ENCODE measurements at places on chromosomes 1 and 21.
A peak's percentile ranks its signal among the peaks of the same experiment; 100 is the strongest.

DNA sequence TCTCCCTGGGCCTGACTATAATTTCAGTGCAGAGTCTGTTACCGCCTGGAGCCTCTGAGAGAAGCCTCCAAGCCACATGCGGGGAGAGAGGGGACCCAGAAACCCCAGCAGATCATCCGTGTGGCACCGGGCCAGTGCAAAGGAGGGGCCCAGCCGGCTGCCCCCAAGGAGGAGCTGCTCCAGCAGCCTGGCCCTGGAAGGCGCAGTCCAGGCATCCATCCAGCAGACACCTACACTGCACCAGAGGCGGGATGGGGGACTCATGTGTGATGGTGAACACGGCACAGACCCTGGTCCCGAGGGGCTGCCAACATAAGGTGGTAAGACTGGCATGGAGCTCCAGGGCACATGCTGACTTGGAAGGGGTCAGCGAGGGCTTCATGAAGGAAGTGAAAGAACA lies 39.6 kb upstream of the CLSTN1 start:
- no peak for DNase-seq

DNA sequence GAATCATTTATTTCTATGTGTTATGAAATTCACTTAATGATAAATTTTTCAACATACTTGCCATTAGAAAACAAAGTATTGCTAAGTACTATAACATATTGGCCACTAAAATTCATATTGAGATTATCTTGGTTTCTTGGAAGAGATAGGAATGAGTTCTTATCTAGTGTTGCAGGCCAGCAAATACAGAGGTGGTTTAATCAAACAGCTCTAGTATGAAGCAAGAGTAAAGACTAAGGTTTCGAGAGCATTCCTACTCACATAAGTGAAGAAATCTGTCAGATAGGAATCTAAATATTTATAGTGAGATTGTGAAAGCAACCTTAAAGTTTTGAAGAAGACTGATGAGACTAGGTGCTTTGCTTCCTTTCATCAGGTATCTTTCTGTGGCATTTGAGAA lies 37.9 kb upstream of the FOXE3 start:
- DNase-seq, result no peak

- DNase-seq, result peak; percentile 57
These were observed 33.8 kb upstream of the RPL11 start for GRCh38 chr1:23657659-23658275.

- DNase-seq, result no peak
These were observed 10.8 kb upstream of the LSM10 start for GRCh38 chr1:36408479-36408878.

GRCh38 chr1:206864939-206865671 lies at the start of gene IL20:
TSS of gene IL20 (plus strand) at chr1:206865623. CDS start at chr1:206865853, 230 bp downstream.
- peak; percentile 49 for DNase-seq

DNA sequence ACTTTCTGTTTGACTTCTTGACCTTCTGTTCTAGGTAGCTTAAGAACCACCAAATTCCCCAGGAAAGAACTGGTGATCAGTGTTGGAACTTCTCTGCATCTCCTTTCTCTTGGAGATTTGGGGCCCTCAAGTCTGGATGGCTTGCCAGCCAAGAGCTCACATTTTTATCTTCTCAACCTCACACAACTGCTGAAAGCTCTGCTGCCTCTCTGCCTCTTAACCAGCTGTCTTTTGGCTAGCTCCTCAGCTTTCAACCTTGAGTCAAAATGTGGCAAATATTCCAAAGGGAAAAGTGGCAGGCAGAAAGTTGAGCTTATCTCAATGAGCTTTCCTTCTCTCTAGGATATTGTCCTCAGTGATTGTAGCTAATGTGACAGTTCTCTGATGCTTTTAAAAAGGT lies 89.2 kb upstream of the CCDC190 start:
- DNase-seq, result no peak

- no peak for DNase-seq
These were observed 527.5 kb downstream of the SMYD3 start for GRCh38 chr1:245979589-245979988.

- no peak for DNase-seq
These were observed 106.9 kb upstream of the F3 start for GRCh38 chr1:94648225-94649007.

DNA sequence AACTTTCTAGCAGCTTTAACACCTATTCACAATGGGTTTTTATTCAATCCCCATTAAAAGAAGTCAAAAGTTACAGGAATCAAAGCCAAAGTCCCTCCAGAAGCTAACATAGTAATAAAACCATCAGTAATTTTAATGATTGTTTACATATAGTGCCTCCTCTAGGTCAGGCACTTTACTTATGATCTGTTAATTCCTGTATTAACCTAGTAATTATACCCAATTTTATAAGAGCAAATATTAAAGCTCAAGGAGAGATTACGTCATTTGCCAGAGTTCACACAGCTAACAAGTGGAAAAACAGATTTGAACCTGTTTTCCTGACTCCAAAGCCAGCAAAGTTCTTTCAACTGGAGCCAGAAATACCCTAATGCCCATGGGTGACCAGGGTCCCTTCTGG lies 112.9 kb upstream of the F3 start:
- DNase-seq, result no peak

DNA sequence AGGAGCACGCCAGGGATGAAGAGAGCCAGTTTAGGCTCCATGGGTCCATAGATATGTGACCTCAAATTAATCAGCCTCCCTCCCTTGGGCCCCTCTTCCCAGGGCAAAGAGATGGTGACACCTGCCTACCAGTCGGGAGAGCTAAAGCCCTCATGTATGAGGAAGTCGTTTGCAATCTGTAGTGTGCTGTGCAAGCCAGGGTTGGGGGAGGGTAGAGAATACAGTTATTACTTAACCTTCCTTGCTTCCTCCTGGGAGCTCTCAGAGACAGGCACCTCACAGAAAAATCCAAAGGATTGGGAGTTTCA lies 4.0 kb downstream of the PGLYRP4 start:
- DNase-seq, result no peak

GRCh38 chr1:6414881-6415626 lies 4.7 kb downstream of the HES2 start:
- no peak for DNase-seq

DNA sequence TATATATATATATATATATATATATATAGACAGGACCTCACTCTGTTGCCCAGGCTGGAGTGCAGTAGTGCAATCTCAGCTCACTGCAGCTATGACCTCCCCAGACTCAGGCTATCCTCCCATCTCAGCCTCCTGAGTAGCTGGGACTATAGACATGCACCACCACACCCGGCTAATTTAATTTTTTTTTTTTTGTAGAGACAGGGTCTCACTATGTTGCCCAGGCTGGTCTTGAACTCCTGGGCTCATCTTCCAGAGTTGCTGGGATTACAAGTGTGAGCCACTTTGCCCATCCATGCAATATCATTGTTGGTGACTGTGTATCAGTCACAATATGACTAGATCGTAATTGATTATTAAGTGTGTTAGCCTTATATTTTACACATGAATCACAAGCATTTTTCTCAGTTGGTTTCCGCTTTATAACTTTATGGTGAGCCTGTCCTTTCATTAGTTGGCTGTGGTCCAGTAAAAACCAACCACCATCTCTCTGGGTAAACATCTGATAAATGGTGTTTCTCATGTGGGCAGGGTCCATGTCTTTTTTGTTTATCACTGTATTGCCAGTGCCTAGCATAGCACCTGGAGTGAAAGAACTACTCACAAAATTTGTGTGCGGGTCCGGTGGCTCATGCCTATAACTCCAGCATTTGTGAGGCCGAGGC lies 63.6 kb downstream of the MYOM3 start:
- no peak for DNase-seq

- DNase-seq, result no peak
These were observed 220.5 kb upstream of the MAP1LC3C start for GRCh38 chr1:242219298-242219901.

- DNase-seq, result no peak
These were observed 112.8 kb downstream of the PRRX1 start for GRCh38 chr1:170776777-170777176.

GRCh38 chr1:225534772-225535171 lies 106.9 kb upstream of the LBR start:
- DNase-seq, result no peak

GRCh38 chr1:180609643-180610555 lies 21.9 kb upstream of the XPR1 start:
- no peak for DNase-seq

DNA sequence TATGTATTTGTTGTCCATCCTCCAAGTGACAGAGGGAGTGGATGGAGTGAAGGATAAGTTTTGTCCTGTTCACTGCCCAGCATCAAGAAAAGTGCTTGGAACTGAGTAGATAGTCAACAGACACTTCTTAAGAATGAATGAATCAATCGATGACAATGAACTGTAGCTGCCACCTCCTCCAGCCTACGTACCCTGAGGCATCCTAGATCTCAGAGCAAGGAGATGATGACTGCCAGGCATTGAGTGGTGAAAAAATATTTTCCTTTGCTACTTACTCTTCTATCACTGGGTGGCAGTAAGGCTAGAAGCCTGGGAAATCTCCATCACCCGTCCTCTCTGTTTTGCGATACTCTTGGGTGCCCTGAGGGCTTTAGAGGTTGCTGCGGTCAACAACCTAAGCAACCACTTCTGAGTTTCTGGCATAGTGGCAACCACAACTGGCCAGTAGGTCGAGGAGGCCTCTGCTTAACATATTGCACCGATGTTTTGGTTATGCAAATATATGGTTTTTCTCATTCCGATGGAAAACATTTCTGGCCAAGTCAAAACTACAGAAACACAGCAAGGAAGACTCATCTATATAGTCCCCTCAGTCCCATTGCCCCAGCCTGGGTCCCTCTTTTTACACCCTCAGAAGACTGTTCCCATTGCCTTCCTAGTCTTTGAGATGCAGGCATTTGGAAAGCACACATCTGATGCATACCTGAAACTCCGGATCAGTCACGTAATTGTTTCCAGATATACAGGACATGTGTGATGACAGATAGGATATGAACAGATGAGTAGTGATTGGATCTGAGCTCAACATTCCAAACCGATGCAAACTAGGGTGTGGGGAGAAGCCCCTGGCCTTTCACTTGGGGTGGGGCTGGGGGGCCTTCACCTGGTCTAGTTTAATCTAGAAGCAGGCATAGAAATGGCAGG lies 136.8 kb downstream of the RUNX1 start:
- DNase-seq, result no peak

GRCh38 chr1:224252479-224252878 lies 69.4 kb downstream of the DEGS1 start:
- no peak for DNase-seq

DNA sequence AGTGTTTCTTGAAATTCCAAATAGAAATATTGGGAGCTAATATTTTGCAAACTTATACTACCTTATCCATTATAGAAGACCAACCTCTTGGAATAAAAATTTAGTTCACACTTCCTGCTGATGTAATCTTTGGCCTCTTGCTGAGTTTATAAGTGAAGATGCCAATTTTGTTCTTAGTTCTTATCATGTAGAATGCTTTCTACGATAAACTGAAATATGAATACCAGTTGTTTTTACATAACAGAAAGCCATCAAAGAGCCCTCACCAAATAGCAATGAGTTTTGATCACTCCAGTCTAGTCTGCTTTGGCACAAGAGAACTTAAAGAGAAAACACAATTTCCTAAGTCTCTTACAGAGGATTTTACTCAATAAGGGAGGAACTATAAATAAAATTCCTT lies 89.5 kb downstream of the DENND1B start:
- DNase-seq, result no peak

DNA sequence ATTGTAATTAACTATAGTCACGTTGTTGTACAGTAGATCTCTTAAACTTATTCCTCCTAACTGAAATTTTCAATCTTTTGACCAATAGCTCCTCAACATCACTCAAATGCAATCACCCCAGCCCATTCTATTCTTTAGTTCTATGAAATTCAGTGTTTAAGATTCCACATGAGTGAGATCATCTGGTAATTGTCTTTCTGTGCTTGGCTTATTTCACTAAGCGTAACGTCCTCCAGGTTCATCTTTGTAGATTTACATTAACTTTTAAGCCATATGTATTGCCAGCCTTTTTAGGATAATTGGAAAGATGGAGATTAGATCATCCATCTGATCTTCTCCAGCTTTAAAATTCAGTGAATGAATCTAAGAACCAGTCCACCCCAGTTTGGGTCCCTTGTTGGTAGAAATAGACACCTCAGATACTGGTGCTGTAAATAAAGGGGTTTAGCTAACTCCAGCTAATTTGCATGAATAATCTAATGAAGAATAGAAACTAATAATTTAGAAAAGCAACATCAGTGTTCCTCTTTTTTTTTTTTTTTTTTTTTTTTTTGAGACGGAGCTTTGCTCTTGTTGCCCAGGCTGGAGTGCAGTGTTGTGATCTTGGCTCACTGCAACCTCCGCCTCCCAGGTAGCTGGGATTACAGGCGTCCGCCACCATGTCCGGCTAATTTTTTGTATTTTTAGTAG lies 7.0 kb downstream of the S100A10 start:
- DNase-seq, result no peak

GRCh38 chr1:244820131-244820530 lies 15.3 kb upstream of the COX20 start:
- DNase-seq, result no peak

GRCh38 chr1:201353186-201353940 lies 24.1 kb downstream of the TNNT2 start:
- DNase-seq, result no peak

DNA sequence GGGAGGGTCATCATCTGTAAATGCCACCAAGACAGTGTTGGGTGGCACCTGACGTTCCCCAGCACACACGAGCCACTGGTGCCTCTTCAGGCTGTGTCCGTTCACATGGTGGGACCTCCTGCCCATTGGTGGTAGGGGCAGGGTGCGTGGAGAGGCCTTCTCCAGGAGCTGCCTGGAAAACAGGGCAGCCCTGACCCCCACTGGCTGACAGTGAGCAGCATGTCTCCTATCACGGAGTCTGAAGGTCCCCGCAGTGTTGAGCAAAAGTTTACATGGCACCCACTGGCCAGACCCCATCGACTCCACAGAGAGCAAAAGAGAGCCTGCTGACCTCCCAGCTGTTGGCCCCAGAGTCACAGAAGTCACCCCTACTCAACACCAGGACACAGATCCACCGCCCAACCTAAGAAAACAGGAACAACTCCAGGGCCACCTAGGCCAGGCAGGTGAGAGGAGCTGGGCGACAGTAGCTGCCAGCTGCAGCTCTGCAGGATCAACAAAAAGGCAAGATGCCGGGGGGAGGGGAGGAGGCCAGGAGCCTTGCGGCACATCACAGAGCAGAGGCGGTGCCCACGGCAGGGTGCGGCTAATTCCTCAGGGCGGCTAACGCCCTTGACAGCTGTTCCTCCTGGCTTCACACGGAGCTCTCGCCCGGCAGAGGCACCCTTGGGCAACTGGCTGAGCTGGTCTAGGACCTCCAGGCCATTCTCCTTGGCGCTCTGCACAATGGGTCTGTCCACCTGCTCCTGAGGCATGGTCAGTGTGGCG lies 14.4 kb upstream of the IFI6 start:
- no peak for DNase-seq

DNA sequence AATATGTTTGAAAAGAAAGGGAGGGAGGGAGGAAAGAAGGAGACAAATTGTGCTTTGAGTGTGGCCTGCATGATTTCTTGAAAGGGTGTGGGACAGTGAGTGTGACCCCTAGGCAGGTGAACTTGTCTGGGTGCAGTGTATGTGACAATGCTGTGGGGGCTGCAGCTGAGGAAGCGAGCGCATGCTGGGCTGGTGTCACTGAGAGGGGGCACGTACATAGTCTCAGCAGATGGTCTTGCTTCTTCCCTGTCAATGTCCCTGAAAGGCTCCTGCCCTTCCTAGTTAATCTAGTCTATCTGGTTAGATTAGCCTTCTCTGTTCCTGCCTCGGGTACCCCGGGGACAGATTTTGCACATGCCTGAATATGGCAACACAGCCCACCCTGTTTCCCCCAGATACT lies 9.8 kb downstream of the FAAH start:
- no peak for DNase-seq

- DNase-seq, result no peak
These were observed 198.0 kb downstream of the HUNK start for GRCh38 chr21:32070676-32071330.
